NAMALWA (cell line): ENCODE measurements at places on chromosomes 16 and 17.

DNA sequence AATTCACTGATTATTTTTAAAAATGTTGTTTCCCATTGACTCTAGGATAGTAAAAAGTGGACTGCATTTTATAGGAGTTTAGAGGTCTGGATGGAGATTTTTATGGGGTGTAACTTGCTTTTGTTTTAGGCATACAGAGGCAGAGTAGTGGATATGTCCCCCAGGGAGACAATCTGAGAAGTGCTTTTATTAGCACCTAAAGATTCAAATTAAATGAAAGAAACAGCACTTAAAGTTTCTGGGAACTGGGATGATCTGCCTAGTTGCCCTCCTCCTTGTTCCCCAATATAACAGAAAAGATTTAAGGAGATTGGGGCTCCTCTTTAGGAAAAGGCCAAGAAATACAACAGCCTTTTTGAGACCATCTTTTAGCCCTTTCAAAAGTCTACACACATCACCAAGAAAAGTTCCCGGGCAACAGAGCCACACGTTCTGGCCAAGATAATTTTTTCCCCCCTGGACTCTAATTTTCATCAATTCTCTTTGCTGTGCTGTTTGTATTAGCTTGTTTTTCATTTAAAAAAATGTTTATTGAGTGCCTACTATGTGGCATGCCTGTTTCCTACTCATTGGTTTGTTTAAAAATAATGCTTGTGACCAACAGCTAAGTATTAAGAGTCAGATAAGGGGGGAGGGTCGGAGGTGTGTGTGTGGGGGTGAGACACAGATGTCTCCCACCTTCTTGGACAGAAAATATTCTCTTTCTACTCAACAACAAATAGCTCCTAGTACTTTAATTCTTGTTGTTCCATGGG is 2.5 kb upstream of the IGF2BP1 start:
- DNase-seq = peak; percentile 45

DNA sequence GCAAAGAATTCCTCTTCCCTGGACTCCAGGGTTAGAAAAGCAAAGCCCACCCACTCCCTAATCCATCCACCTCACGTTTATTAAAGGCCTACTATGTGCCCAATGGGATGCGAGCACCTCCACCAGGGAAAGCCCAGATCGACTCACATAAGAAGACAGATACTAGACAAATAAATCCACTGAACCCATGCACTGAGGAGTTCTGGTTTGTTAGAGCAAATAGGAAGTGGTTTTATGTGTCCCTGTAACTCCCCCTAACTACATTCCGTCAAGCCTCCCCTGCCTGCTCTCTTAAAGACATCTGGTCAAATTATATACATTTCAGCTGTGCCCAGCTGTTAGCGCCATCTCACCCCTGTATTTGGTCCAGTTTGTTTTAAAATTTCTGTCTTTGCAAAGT is 218.5 kb upstream of the RPL38 start:
- peak; percentile 6 for DNase-seq

DNA sequence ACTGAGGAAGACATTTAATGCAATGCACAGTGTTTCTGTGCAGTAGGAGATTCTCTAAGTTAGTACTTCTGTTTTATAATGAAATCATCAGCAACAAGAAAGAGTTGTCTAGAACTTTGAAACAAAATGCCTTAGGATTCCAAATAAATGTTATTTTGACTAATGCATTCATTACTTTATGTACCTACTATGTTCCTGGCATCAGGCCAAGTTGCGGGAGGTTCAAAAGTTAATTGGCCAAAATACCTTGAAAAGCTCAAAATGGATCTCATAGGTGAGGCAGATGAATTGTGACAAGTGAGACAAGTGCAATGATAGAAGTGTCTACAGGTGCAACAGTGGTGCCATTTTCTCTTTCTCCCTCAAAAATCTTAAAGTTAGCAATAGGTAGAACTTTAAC is 289.4 kb downstream of the TOX3 start:
- no peak for DNase-seq

- DNase-seq = peak; percentile 32
Measured at GRCh38 chr17:27762527-27763305, 37.6 kb downstream of the NOS2 start.

DNA sequence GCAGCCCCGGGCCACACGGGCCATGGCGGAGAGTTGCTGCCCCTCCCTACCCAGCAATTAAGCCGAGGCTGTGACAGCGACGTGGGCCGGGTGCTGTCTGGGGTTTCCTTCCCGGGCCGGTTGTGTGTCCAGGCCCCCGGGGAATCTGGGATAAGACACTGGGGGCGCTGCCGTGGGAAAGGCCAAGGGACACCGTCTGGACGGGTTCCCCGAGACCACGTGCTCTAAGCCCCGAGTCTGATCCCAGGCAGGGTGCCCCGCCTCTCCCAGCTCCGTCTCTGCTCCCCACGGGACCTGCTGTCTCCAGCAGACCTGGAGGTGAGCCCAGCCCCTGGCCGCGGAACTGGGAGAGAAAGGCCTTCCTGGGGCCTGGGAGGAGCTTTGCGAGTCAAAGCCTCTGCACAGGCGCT is 92.2 kb downstream of the IRX3 start:
- no peak for DNase-seq

- DNase-seq = no peak
Measured at GRCh38 chr17:82856361-82856760, 16.5 kb upstream of the ZNF750 start.

DNA sequence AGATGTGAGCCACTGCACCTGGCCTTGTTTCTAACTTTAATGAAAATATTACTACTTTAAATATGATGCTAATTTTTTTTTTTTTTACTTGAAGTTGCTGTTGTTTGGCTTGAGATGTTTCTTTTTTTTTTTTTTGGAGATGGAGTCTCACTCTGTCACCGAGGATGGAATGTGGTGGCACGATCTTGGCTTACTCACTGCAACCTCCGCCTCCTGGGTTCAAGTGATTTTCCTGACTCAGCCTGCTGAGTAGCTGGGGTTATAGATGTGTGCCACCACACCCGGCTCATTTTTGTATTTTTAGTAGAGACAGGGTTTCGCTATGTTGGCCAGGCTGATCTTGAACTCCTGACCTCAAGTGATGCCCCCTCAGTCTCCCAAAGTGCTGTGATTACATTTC is 23.6 kb downstream of the IGSF6 start:
- DNase-seq = no peak

DNA sequence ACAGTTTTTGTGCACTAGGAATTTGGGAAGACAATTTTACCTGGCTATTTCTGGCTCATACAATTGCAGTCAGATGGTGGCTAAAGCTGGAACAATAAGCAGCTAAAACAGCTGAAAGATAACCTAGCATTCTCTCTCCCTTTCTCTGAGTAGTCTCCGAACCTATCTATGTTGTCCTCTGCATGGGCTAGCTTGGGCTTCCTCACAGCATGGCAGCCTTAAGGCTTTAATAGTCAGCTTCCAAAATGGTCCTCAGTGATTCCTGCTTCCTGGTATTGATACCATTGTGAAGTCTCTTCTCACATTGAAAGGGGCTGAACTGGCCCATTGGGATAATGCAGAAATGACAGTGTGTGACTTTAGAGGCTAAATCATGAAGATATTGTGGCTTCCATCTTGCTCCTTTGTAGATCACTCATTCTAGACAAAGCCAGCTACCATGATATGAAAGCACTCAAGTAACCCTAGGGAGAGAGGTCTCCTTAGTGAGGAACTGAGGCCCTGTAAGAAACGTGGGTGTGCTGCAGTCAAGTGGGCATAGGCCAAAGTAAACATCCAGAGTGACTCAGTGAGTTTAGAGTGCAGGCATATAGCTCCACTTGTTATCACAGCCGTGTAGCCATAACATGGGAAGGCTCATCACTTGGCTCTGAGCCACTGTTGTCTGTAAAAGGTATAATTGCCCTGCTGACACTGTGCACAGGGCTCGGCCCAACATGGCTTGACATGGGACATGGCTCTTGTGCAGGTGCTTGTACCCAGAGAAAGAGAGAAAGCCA is 5.5 kb upstream of the VKORC1 start:
- no peak for DNase-seq

- DNase-seq = no peak
Measured at GRCh38 chr17:37179893-37180292, 195.9 kb upstream of the C17orf78 start.

- DNase-seq = no peak
Measured at GRCh38 chr16:70652322-70652721, 6.0 kb downstream of the IL34 start.

DNA sequence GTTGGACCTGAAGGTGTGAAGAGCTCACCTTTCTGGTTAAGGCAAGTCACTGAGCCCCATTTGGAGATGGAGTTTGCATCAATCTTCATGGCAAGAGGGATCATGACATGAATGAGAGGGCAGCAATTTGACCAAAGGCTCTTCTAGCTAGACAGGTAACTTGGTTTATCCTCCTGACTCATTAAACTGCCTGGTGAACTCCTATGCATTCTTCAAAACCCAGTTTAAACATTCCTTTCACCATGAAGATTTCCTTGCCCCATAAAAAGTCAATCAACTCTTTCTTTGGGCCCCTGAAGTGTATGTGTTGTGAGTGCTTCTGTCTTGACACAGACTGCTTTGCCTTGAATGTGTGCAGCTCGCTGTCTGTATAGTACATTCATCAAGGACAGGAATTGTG is 120.0 kb upstream of the FOXF1 start:
- DNase-seq = no peak

GRCh38 chr17:15446036-15446435 is 21.4 kb downstream of the CDRT4 start:
- DNase-seq = no peak

DNA sequence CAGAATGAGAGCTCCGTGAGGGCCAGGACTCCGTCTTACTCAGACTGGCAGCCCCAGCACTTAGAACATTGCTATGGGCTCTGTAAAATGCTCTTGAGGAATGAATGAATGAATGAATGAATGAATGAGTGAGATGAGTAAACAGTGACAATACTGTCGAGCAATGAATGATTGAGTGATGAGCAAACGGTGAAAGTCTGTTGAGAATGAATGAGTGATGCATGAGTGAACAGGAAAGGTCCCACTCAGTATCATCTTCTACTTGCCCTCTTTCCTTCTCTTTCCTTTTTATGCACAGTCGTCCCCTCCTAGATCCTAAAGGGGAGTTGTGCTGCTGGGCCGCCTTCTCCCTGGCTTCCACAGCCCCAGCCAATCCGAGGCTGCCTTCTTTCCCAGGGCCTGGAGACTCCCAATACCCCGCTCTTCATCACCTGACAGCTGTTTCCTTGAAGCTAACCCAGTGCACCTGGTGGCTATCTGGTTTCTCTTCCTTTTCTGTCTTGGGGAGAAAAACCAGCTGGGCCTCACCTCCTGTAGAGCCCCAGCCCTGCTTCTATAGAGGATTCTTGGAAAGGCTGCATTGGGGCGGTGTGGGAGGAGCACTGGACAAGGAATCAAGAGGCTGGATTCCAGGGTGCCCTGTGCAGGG is 32.7 kb upstream of the CACNG1 start:
- DNase-seq = peak; percentile 28

DNA sequence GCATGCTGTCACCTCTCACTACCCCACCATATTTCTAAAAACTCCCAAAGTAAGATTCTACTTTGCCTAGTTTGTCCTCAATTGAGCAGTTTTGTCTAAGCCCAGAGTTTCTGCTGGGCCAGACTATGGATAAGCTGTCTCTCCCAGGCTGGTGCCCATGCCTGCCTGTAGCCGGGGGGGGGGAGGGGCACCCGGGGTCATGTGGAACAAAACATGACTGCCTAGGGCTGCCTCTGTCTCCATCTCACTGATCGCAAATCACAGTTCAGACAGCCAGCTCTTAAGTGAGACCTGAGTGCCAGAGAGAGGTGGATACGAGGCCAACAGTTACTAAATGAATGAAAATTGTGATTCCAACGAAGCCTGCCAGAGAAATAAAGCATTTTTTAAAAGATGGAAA is 78.8 kb upstream of the RPRML start:
- DNase-seq = no peak

GRCh38 chr17:43905985-43906852 is 1.1 kb downstream of the MPP2 start:
- DNase-seq = no peak

DNA sequence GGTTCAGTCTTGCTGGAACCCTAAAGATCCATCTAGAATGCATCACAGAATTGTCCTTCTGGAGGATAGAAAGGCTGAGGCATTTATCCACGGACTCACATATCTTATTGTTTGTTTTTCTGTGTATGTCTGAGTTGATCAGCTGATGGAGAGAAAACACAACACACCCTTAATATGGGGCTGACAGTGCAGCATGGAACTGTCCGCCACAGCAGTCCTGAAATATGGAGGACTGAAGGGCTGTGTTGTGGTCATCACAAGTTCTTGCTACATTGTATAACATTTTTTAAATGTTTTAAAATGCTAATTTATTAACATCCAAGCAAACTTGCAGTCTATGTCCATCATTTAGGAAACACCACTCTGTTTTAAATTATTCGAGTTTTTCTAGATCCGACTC is 448.9 kb upstream of the ERCC4 start:
- no peak for DNase-seq

DNA sequence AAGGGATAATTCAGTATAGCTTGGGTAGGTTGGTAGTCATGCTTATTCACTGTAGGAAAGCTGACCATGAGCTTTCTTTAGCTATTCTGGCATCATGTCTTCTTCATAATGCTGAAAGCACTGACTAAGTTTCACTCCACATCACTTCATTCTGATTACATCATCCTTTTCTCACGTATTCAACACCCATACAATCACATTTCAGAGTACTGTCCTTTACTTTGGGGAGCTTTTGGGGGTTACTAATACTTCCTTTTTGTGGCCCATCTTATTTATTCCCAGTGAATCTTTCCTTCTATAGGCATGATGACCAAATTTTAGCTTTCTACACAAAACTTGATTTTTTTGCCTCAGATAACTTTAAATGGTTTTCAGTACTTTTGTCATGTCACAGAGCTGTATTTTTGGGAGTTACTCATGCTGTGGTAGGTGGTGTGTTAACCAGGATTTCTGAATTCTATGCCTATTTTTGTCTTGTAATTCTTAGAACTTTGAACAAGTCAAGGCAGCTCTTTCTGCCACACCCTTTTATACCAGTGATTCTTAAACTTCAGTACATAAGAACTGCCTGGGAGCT is 23.5 kb downstream of the TADA2A start:
- peak; percentile 8 for DNase-seq

- DNase-seq = no peak
Measured at GRCh38 chr16:4486126-4486893, 10.1 kb downstream of the HMOX2 start.

- peak; percentile 46 for DNase-seq
Measured at GRCh38 chr17:64129515-64129764, 504 bp downstream of the ERN1 start.

DNA sequence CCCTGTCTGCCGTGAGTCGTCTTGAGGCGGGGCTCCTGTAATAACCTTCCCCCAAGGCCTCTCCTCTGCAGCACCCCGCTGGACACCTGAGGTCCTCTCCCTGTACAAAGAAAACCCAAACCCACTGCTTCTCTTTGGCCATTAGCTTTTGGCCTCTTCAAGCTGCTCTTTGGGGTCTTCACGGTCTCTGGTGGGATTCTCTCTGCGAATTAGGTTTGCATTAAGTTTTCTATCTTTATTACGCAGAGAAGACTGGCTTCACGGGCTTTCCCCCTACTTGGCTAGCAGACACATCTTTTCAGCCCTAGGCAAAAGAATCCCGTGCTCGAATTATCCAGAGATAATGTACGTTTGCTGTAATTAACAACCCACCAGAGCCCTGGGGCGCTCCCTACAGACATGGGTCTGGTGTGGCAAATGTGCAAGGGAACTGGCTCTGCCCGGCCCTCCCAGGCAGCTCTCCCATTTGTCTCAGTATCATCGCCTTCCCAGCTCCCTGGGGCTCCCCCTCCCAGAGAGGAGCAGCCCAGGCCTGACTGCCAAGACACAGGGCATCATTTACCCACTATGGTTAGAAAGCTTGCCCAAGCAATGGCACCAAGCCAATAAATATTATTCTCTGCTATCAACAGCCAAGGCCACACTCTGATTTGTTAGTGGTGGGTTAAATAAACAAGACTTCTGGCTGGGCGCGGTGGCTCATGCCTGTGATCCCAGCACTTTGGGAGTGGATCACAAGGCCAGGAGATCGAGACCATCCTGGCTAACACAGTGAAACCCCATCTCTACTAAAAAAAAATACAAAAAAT is 24.7 kb upstream of the KLHDC4 start:
- no peak for DNase-seq
